Naive thymus-derived CD4-positive, alpha-beta T cell (primary cell): ENCODE measurements at places on chromosomes 2 and 18. TPM values are rescaled to one million over a fixed set of nuclear protein-coding genes. Genes with fewer than 3 reads are reported as not detected.
A peak's percentile ranks its signal among the peaks of the same experiment; 100 is the strongest.

Gene SERPINB12
- total RNA-seq: not detected

- DNase-seq: no peak
- no peaks in the 10 kb centered on the region for H3K4me1 ChIP-seq
- no peaks in the 10 kb centered on the region for H3K27me3 ChIP-seq
- H3K36me3 ChIP-seq: no peaks in the 10 kb centered on the region
- no peak overlapping the region for H3K27ac ChIP-seq
These were observed 509.2 kb upstream of the SPHKAP start for GRCh38 chr2:228690681-228691080.

DNA sequence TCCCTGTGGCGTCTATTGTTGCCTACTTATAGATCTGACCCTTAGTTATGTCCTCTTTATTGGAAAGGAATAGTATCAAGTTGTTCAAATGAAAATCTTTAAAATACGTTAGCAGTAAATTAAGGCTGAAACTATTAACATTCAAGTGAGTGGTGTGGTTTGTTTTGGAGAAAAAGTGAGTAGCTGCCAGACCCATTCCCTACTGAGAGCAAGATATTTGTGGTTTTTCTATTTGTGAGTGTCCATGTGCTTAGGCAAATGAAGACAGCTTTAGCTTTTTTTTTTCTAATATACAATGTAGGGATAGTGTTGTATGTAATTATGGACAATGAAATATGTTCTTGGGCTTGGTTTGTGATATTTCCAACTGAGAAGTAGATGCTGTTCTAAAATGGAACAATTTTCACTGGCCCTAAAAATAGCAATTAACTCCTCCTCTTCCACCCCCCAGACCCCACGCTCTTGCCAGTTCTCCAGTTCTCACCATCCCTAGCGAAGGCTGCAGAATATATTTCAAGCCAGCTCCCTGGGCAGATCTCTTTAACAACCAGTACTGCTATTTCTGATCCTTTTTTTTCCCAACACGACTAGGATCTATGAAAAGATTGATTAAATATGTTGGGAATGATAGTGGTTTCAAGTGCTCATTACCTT lies 83.1 kb downstream of the CCDC85A start:
- no peak for DNase-seq
- no peaks in the 10 kb centered on the region for H3K4me1 ChIP-seq
- no peak overlapping the region for H3K27ac ChIP-seq
- no peaks in the 10 kb centered on the region for H3K36me3 ChIP-seq
- no peaks in the 10 kb centered on the region for H3K27me3 ChIP-seq
- H3K4me3 ChIP-seq: no peak overlapping the region

GRCh38 chr18:59219672-59220163 lies at the start of gene GRP:
TSS of gene GRP (plus strand) at chr18:59220158. CDS start at chr18:59220266, 108 bp downstream.
- DNase-seq: no peak
- no peak within 1 kb of the TSS for H3K4me3 ChIP-seq
- no peaks in the 10 kb centered on the region for H3K36me3 ChIP-seq
- H3K4me1 ChIP-seq: no peaks in the 10 kb centered on the region
- H3K27me3 ChIP-seq: no peaks in the 10 kb centered on the region
- no peak within 1 kb of the TSS for H3K27ac ChIP-seq

Gene FIGN
- not detected for total RNA-seq

DNA sequence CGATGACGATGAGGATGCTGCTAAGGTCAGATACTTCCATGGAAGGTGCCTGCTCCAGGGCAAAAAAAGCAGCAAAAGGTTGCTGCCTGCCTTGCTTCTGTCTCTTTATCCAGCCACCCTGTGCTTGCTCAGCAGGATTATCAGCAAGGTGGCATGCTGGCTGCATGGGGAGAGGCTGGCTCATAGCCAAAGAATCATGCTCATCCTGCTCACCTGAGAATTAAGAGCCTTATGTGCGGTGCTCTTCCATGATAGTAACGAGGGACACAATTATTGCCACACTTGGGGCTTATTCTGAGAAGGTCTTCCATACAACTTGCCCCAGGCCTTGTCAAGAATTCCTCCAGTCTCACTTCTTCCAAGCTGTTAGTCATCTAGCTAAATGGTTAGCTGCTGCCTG lies 60.4 kb upstream of the SEC11C start:
- no peak for DNase-seq
- no peak overlapping the region for H3K27ac ChIP-seq
- H3K36me3 ChIP-seq: no peaks in the 10 kb centered on the region
- H3K4me3 ChIP-seq: no peak overlapping the region
- no peaks in the 10 kb centered on the region for H3K4me1 ChIP-seq

GRCh38 chr2:206431439-206431838 lies 11.9 kb upstream of the ADAM23 start:
- DNase-seq: no peak
- no peaks in the 10 kb centered on the region for H3K4me1 ChIP-seq
- H3K27me3 ChIP-seq: no peaks in the 10 kb centered on the region
- H3K4me3 ChIP-seq: no peak overlapping the region
- no peaks in the 10 kb centered on the region for H3K36me3 ChIP-seq
- H3K27ac ChIP-seq: no peak overlapping the region

Gene GBX2
- not detected in 2 replicates for total RNA-seq

Gene AGXT
- not detected in 2 replicates for total RNA-seq

- H3K36me3 ChIP-seq: no peaks in the 10 kb centered on the region
- H3K4me3 ChIP-seq: no peak overlapping the region
- DNase-seq: no peak
- no peak overlapping the region for H3K27ac ChIP-seq
These were observed 166.0 kb upstream of the VWC2L start for GRCh38 chr2:214244847-214245246.

Gene DSC2
- not detected in 2 replicates for total RNA-seq

- H3K4me1 ChIP-seq: no peaks in the 10 kb centered on the region
- no peak overlapping the region for H3K4me3 ChIP-seq
- no peak overlapping the region for H3K27ac ChIP-seq
- no peaks in the 10 kb centered on the region for H3K27me3 ChIP-seq
These were observed 152.5 kb upstream of the RASGRP3 start for GRCh38 chr2:33323957-33324356.

- H3K27me3 ChIP-seq: no peaks in the 10 kb centered on the region
- H3K36me3 ChIP-seq: no peaks in the 10 kb centered on the region
- no peak overlapping the region for H3K4me3 ChIP-seq
- no peaks in the 10 kb centered on the region for H3K4me1 ChIP-seq
- no peak overlapping the region for H3K27ac ChIP-seq
- DNase-seq: no peak
These were observed 401.0 kb downstream of the GRB14 start for GRCh38 chr2:164220265-164220664.

DNA sequence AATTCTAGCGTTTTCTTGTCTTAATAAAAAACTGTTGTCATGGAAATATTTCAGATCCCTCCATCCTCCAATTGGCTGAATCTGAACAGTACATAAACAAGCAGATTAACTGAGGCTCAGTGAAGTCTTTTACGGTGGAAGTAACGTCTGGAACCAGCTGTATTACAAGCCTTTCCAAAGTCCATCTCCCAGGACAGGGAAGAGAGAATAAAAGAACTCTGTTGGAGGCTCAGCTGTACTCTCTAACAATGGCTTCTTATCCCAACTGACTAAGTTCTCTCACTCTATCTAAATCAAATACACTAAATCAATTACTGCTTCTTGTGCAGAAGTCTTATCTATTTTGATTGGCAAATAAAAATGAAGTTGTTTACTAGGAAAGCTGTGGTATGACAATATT lies 19.9 kb upstream of the NEDD4L start:
- H3K4me1 ChIP-seq: no peaks in the 10 kb centered on the region
- H3K27me3 ChIP-seq: no peaks in the 10 kb centered on the region
- DNase-seq: no peak
- no peaks in the 10 kb centered on the region for H3K36me3 ChIP-seq
- H3K4me3 ChIP-seq: no peak overlapping the region

Gene PPP1R7
- 52.0 TPM for total RNA-seq

Gene NHEJ1
- total RNA-seq: 20.5 and 24.0 TPM in 2 replicates

DNA sequence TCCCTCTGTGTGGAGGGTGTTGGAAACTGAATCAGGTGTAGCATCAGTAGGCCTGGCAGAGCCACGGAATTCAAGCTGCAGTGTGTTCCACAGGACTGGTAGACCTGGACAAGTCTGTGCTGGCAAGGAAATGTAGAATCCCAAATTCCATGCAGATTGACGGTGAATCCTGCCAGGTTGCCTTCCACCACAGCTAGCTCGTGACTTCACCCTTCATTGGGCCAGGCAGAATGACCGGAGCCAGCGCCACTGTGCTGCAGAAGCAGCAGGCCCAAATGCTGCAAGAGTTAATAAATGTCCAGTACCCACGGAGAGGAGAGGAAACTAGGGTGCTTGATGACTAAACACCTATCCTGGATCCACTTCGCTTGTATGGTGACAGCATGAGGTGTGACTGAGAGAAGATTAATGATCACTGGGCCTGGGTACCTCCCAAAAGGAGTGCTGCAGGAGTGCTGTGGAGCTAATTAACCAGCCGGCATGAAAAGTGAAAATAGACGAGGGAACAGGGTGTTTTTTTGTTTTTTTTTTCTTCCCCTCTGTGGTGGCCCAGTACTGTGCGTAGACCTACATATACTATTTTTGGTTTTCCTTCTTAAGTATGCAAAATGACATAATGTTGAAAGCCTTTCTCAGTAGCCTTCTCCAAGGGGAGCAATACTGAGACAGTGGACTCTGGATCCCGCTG lies 122.2 kb downstream of the TANC1 start:
- H3K4me1 ChIP-seq: peaks cover 31% of the 10 kb centered on the region
- H3K27me3 ChIP-seq: no peaks in the 10 kb centered on the region
- H3K36me3 ChIP-seq: no peaks in the 10 kb centered on the region
- DNase-seq: no peak
- peak overlapping the region; percentile 9 for H3K27ac ChIP-seq
- no peak overlapping the region for H3K4me3 ChIP-seq

DNA sequence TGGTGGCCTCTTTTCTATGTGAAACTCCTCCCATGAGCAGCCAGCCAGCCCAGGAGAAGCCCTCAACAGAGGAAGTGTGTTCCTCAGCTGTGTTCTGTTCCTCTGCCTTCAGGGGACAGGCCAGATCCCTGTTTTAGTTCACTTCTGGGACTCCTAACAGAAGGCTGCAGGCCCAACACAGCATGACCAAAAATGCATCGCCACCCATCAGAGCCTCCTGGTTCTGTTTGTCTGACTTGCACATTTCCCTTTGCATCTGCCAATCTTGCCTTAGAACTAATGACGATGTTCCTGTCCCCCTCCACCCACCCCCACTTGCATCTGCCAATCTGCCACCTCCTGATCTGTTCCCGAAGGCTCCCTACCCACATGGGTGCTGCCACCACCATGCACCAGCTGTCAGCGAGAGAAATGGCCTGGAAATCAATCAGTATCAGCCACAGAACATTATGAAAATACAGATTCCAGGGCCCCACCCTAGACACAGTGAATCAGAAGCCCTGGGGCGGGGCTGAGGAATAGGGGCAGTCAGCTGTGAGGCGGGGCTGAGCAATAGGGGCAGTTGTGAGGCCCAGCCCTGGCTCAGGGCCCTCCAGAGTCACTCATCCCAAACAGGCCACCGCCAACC lies 51.0 kb downstream of the FAM168B start:
- H3K4me1 ChIP-seq: peaks cover 19% of the 10 kb centered on the region
- no peaks in the 10 kb centered on the region for H3K36me3 ChIP-seq
- DNase-seq: no peak
- peak overlapping the region; percentile 10 for H3K27ac ChIP-seq

- no peak overlapping the region for H3K27ac ChIP-seq
- H3K4me3 ChIP-seq: no peak overlapping the region
- H3K36me3 ChIP-seq: no peaks in the 10 kb centered on the region
- no peaks in the 10 kb centered on the region for H3K4me1 ChIP-seq
These were observed 221.5 kb upstream of the ACVR2A start for GRCh38 chr2:147623328-147623727.

- no peak overlapping the region for H3K4me3 ChIP-seq
- no peaks in the 10 kb centered on the region for H3K27me3 ChIP-seq
- no peaks in the 10 kb centered on the region for H3K4me1 ChIP-seq
- H3K27ac ChIP-seq: no peak overlapping the region
These were observed 14.1 kb downstream of the NRP2 start for GRCh38 chr2:205696331-205696926.

DNA sequence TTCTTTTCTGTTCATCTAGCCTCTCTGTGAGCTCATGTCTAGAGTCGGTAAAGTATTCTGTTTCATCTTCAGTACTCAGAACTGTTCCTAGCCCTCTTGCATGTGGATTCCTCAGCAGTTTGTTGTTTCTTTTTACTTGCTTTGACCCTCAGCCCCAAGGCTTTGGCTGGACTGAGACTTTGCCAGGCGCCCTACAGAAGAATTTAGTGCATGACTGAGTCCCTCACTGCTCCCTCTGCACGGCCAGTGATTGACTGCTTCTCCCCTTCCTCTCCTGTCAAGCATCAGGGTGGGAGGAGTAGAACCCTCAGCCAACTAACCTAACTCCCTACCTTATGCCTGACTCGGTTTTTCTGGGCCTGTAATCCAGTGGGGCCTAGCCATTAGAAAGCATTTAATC lies 109.8 kb downstream of the ESCO1 start:
- H3K4me1 ChIP-seq: no peaks in the 10 kb centered on the region
- no peaks in the 10 kb centered on the region for H3K27me3 ChIP-seq
- no peak for DNase-seq

Gene TMEM178A
- 0.43 TPM for total RNA-seq

GRCh38 chr18:22946217-22946616 lies 13.1 kb downstream of the RBBP8 start:
- H3K4me1 ChIP-seq: no peaks in the 10 kb centered on the region
- no peak overlapping the region for H3K27ac ChIP-seq
- DNase-seq: no peak
- H3K4me3 ChIP-seq: no peak overlapping the region

Gene KIF5C
- 3.6 TPM for total RNA-seq

GRCh38 chr2:128809259-128809636 lies 490.6 kb upstream of the HS6ST1 start:
- no peak overlapping the region for H3K4me3 ChIP-seq
- no peaks in the 10 kb centered on the region for H3K27me3 ChIP-seq
- no peaks in the 10 kb centered on the region for H3K4me1 ChIP-seq

Gene MC2R
- total RNA-seq: not detected

Gene TLX2
- not detected for total RNA-seq

- no peak overlapping the region for H3K4me3 ChIP-seq
- H3K27me3 ChIP-seq: no peaks in the 10 kb centered on the region
- no peak overlapping the region for H3K27ac ChIP-seq
- H3K4me1 ChIP-seq: peaks cover 35% of the 10 kb centered on the region
- peaks cover 4% of the 10 kb centered on the region for H3K36me3 ChIP-seq
These were observed 27.1 kb downstream of the TTC39C start for GRCh38 chr18:24041691-24042090.

GRCh38 chr2:200397785-200398184 lies 91.3 kb downstream of the SPATS2L start:
- no peak overlapping the region for H3K4me3 ChIP-seq
- H3K36me3 ChIP-seq: no peaks in the 10 kb centered on the region
- H3K4me1 ChIP-seq: no peaks in the 10 kb centered on the region
- H3K27me3 ChIP-seq: no peaks in the 10 kb centered on the region
- H3K27ac ChIP-seq: no peak overlapping the region
- no peak for DNase-seq
